ENCODE measurements at places on chromosomes 11 and 22.

DNA sequence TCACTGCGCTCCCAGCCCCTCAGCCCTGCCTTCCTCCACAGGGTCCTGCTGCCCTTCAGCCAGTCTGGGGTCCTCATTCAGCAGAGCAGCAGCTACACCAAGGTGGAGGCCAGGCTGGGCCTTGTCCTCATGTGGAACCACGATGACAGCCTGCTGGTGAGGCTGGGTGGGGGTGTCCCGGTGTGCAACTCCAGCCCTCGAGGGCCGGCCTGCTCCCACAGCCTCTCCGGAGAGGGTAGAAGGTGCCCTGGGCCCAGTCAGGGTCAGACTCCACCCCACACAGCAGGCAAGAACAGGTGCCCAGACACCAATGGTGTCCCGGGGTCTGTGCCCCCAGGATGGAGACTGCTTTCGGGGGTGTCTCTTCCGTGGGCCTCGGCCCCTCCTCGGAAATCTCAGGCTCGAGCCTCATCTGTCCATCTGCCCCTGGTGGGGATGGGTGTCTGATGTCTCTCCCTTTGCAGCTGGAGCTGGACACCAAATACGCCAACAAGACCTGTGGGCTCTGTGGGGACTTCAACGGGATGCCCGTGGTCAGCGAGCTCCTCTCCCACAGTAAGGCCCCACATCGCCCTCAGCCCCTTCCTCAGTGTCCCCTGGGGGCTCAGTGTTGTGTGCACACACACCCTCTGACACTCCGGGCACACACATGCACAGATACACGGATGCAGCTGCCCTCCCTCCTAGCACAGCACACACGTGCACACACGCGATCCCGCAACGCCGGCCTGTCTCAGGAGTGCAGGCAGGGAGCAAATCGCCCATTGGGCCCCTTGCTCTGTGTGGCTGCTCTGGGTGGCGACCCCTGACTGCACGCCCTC lies 4.9 kb downstream of the MUC5AC start:
- no peak for ATAC-seq

GRCh38 chr11:27418356-27418755 lies 54.2 kb downstream of the LGR4 start:
- ATAC-seq: no peak

- no peak for ATAC-seq
Measured at GRCh38 chr11:85281550-85281949, 345.6 kb downstream of the DLG2 start.

DNA sequence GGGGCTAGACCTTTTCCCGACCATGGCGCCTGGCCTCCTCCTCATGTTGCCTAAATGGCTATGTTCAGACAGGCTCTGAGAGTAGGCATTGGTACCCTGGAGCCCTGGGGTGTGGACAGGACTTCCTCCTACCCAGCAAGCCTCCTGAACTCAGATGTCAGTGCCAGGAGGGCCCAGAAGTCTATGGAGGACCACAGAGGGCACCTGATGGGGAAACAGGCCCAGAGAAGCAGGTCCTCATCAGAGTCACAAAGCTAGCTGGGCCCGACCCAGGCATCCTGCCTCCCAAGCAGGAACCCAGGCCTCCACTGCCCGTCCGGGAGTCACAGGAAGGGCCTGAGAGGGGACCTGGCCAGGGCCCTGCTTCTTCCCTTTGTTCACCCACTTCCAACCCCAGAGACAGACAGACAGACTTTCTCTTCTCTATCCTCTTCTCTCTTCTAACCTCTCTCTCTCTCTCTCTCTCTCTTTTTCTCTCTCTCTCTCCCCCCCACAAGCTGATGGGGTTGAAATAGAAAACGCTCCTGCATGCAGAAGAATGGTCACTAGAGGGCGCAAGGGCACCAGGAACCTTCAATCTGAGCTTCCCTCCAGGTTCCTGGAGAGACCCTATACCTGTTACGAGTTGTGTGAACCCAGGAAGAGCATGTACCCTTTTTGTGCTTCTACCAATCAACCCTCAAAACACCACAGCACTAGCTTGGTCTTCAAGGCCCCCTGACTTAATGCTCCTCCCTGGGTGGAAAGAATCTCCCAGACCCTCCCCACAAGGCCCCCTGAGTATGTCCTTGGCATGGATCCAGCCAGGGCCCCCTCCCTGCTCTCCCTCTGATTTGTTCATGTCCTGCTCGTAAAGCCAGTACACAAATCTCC lies 27.1 kb downstream of the ARAP1 start:
- ATAC-seq: peak; percentile 16

- no peak for ATAC-seq
Measured at GRCh38 chr11:112306230-112306629, 45.6 kb upstream of the PLET1 start.

Measured in activated CD4-positive, CD25-positive, alpha-beta regulatory T cell treated with anti-CD3 and anti-CD28 coated beads, Interleukin-2, amount 50 U/mL, for 24 hours (primary cell).